Cortex of kidney (tissue), 1 donor: ENCODE measurements at places on chromosomes 4 and X.

GRCh38 chr4:139027776-139028175, 12.2 kb downstream of the NOCT start:
- no peak for DNase-seq

- DNase-seq, result no peak
These were observed 26.9 kb downstream of the NUDT6 start for GRCh38 chr4:122895336-122895995.

- DNase-seq, result no peak
These were observed 170.7 kb downstream of the SLIT2 start for GRCh38 chr4:20422398-20422797.

- DNase-seq, result no peak
These were observed 61.0 kb downstream of the REELD1 start for GRCh38 chr4:146275370-146275769.

DNA sequence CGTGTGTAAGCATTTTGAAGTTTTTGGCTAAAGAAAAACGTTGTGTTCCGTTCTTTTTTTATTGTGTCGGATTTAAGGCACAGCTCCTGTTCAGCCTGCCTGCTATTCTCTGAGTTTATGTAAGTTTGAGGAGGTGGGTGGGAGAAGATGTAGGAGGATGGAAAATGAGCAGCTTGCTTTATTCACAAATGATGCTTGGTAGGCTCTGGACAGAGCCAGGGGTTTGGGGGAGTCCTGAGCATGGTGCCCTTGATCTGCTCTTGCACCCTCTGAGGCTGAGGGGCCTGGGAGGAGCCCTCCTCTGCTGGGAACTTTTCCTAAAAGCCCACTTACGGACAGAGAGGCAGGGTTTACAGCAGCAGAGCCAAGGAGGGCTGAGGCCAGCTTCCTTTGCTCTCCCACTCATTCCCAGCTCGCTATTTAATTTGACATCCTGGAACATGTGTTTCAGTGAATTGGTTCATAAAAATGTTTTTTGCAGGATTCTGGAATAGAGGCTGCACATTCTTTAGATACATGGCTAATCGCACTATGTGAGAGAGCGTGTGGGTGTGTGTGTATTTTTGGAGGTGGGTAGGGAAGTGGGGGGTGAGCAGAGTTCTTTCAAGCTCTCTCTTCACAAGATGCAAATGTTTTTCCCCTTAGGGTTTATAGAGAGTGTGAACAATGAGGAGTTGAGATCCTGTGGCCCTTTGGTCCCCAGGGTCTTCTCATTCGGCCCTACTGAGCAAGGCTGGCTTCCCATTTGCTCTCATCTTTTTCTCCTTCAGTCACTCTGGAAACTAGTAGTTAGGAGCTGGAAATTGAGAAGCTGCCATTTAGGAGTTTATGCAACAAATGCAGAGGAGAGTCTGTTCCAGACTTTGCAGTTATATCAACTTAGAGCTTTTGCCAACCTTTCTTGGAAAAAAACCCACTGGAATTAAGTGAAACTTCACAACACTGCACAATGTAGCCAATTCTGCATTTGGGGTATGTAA, 32.1 kb downstream of the TMEM131L start:
- DNase-seq, result no peak

- DNase-seq, result no peak
These were observed 1.5 kb upstream of the SLC16A2 start for GRCh38 chrX:74419864-74420195.

DNA sequence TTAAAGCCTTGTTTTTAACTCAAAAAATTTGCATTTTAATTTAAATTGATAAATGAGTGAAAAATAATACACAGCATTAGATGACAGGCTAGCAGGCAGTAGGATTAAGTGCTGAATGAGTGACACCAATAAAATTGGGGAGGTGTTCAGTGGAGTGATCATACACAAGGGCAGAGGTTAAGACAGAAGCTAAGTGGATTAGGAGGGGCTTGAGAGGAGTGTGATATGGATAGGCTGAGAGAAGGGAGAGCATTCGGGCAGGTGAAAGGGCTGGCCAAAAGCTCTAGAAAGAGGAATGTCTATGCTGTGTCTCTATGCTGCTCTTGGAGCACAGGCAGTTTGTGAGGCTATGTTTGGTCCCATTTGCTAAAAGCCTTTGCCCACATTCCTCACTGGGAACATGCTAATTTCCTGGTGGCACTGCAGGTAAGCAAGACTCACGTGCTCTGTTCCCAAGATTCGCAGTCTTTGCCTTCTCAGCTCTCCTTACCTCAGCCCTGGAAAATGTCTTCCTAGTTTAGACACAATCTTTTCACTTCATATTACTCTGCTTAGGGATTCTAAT, 52.8 kb upstream of the CCSER1 start:
- DNase-seq, result no peak

DNA sequence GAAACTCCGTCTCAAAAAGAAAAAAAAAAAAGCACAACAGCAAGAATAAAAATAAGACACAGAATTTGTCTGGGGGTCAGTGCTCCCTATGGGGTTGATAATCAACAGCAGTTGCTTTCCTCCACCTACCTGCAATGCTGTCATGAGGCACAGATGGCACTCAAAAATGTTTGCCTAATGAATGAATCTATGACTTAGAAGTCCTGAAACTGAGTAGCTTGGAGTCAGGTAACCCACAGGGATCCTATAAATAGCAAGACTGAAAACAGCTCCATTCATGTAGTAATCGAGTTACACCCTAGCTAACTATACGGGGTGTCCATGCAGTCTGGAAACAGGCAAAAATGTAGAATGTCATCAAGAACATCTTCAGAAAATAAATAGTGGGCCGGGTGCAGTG, 19.8 kb upstream of the DDX3X start:
- no peak for DNase-seq
